ENCODE measurements at places on chromosomes 13 and 19.

GRCh38 chr19:19546751-19547162 is 8.7 kb downstream of the CILP2 start:
- DNase-seq: no peak

GRCh38 chr13:27481766-27482165 is 31.4 kb upstream of the MTIF3 start:
- DNase-seq: no peak

DNA sequence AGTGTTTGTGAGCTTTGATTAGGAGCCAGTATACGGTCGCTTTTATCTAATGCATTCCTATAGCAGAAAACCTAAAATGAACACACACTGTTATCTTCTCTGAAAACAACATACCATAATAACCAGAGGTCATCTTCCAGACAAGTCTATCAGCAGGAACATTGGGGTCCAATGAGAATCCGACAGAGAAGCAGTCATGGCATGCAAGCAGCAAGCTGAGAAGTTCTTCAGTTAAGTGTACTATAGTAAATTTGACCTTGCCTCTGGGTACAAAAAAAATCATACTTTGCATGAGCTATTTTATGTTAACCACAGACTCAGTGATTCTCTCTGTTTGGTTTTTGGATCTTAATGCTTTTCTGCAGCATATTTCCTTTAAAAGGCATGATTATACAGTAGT is 1505.1 kb downstream of the PCDH9 start:
- DNase-seq: no peak

- no peak for DNase-seq
These were observed 243.8 kb upstream of the MAB21L1 start for GRCh38 chr13:35720290-35720689.

GRCh38 chr19:42284066-42284501 is 15.0 kb downstream of the CIC start:
- peak; percentile 38 for DNase-seq

- DNase-seq: no peak
These were observed 107.5 kb downstream of the CYSLTR2 start for GRCh38 chr13:48761256-48761655.

DNA sequence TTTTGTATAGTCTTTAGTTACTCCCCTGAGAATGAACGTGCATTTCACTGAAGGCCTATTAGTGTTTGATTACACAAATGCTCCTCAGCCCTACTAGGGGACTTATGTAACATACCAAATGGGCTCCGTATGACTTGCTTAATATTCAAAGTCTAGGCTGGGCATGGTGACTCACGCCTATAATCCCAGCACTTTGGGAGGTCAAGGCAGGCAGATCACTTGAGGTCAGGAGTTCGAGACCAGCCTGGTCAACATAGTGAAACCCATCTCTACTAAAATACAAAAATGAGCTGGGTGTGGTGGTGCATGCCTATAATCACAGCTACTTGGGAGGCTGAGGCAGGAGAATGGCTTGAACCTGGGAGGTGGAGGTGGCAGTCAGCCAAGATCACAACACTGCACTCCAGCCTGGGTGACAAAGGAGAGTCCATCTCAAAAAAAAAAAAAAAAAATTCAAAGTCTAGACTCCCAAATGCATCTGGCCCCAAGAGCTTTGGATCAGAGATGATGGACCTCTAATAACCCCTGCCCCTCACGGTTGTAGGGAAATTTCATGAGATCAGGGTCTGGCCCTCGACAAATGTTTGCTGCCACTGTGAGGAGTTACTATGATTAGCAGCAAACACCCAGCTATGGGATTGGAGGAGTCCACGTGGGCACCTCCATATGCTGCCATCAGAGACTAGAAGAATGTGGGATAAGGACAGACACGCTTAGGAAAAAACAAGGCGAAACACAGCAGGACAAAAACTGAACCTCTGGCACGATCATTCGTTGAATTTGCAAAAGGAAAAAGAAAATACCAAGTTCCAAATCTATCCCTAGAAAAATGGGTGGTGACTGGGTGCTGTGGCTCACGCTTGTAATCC is 4.6 kb downstream of the FBXO17 start:
- DNase-seq: no peak

- DNase-seq: no peak
These were observed 230.0 kb downstream of the MYO16 start for GRCh38 chr13:108859197-108860012.

- no peak for DNase-seq
These were observed 1.1 kb downstream of the TRIM13 start for GRCh38 chr13:49997955-49998354.

GRCh38 chr13:76948149-76948548 is at the start of gene ACOD1:
ACOD1 (plus strand) TSS chr13:76948511; CDS start chr13:76948559, 48 bp downstream.
- no peak for DNase-seq

DNA sequence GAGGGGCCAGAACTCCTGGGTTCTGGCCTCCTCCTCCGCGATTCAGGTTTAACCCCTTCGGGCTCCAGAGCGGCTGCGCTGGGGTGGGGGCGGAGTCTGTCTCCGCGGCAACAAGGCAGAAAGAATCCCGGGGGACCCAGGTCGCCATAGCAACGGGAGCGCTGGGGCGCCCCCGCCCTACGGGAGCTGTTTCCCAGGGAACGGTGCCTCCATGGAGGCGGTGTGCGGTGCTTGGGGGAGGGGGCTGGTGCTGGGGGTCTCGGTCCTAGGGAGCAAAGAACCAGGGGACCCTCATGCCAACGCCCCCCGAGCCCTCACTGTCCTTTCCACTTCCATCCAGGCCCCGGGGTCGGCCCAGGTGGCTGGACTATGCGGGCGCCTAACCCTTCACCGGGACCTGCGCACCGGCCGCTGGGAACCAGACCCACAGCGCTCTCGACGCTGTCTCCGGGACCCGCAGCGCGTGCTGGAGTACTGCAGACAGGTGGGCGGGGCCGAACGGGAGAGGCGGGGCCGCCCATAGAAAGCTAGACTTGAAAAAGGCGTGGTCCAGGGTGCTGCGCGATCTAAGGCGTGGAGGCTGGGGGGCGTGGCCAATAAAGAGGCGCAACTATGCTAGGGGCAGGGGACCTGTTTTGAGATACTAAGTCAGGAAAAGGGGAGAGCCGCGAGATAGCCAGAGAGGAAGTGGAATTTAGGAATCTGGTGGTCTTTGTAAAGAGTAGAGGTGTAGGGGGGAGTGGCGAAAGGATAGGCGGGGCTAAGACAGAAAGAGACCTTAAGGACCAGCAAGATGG is 1.2 kb downstream of the APLP1 start:
- no peak for DNase-seq

DNA sequence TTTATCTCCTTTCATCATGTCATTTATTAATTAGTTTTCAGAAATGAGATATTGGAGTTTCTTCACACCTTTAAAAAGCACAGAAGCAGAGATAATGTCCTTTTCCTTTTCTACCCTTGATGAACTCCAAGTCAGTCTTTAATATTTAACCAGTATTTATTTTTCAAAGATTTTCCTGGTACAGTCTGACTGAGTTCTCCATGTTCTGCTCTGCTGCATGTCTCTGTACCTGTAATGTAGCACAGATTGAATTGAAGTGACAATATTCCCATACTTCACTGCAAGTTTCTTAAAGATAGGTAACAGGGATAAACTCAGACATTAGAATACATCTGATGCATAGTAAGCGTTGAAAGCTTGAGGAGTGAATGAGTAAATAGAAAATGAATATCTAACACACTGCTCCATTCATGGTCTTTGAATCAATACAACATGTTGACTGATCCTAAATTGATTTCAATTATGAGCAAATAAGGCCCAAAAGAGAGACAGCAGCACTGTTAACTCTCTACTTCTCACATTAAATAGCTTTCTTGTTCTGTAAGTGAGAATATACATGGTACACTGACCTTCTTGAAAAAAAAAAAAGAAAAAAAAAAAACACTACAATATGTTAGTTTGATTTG is 1323.6 kb upstream of the PRR20A start:
- DNase-seq: no peak

GRCh38 chr13:46168783-46169182 is 13.2 kb downstream of the LCP1 start:
- no peak for DNase-seq

DNA sequence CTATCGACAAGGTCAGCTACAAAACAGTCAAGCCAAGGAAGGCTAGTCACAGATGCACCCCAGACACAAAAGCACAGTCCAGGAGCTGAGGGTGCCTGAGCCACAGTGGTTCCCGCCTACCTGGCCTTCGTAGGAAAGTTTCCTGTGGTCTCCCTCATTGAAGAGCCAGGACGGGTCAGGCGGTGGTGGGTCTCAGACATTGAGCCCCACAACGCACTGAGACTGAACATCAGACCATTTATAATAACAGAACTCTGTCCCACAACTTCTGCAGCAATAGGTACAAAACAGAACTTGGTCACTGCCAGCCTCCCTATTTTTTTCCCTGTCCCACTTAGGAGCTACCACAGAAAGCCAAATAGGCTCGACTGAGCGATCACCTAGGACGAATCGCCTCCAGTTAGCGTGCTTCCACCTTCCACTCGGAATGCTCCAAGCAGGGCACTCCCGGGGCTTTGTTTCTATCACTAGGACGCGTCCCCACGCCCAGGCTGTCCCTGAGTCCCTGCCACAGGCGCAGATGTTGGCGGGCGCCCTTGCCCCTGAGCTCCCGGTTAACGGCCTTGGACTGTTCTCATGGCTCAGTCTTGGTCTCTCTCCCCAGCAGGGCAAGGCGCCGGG is 640 bp upstream of the ZNF544 start:
- no peak for DNase-seq

DNA sequence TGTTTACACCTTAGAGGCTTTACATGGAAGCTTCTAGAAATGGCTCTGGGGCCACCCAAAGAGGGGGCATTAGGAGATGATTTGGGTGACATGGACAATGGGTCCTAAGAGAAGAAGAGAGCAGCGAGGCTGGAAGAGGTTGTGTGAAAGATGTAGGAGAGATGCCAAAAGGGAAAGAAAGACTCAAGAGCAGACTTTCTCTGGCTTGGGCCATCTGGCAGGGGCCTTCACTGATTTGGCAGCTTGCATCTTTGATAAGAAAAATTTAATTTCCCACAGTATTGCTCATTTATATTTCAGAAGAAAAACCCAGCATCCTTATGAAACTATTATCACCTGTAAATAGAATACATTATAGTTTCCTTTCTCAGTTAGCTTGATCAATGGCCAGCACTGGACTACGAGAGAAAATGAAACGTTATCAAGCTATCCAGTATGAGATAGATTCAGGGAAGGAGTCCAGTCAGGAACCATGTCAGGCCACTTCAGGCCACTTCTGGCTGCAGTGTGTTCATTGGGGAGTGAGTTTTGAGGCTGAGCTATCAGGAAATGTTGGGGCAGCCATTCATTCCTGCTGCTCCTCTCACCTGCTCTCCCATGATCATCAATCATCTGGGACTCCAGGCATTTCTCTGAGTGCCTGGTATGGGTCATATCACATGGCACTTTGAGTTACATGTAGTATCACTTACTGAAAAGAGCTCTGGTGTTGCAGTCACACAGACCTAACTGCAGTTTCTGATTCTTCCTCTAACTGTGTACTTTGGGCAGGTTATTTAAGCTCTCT is 10.3 kb downstream of the SCEL start:
- no peak for DNase-seq

DNA sequence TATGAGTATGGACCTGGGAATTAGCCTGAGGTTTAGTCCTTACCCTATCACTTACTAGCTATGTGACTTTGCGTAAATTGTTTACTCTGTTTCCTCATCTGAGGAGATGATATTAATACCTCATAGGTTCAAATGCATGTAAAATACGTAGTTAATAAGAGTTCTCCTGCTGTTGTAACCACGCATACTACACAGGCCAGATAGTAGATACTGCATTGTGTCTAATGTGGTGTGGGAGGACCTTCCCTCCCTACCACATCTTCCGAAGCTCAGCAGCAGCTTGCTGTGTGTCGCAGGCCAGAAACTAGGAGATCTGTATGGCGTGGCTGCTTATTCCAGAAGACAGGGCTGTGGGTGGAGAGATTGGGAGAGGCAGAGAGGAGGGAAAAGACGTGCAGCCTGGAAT is 23.0 kb downstream of the GTF2F2 start:
- DNase-seq: no peak

DNA sequence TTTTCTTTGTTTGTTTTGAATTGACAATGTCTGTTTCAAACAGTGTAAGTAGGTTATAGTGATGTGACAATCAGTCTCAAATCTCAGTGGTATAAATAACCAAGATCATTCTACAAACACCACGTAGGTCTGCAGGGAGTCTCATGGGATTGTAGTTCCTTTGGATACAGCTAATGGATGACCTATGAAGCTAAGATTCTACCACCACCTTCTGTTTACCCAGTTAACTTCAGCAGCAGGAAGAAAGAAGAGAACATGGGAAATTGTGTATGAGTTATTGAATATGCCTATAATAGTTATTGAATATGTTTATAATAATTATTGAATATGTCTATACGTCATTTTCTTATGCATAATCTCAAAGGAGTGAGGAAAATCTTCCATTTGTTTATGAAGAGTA is 63.9 kb upstream of the SLITRK5 start:
- DNase-seq: no peak

- no peak for DNase-seq
These were observed 12.7 kb upstream of the SLC44A2 start for GRCh38 chr19:10612499-10613119.

GRCh38 chr13:20441879-20442278 is 83.8 kb downstream of the CRYL1 start:
- DNase-seq: no peak

GRCh38 chr19:50003810-50004419 is 21.3 kb downstream of the VRK3 start:
- no peak for DNase-seq

- DNase-seq: no peak
These were observed 21.9 kb downstream of the MIR17HG start for GRCh38 chr13:91369441-91369831.

DNA sequence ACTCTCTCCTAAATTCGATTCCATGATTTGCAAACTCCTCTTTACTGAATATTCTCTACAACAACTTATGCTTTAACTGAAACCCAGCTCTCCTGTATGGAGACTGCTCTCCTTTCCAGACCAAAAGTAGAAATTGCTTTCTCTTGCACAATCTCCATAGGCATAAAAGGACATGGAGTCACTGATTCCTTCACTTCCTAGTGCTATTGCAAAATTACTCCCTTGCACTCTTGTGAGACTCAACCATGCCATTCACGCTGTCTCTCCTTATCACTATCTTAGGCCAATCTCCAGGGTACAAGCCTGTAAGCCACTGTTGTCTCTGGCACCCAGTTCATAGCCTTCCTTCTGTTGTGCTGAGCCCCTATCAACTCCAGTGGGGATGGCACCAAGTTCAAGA is 30.6 kb downstream of the SERPINE3 start:
- no peak for DNase-seq

DNA sequence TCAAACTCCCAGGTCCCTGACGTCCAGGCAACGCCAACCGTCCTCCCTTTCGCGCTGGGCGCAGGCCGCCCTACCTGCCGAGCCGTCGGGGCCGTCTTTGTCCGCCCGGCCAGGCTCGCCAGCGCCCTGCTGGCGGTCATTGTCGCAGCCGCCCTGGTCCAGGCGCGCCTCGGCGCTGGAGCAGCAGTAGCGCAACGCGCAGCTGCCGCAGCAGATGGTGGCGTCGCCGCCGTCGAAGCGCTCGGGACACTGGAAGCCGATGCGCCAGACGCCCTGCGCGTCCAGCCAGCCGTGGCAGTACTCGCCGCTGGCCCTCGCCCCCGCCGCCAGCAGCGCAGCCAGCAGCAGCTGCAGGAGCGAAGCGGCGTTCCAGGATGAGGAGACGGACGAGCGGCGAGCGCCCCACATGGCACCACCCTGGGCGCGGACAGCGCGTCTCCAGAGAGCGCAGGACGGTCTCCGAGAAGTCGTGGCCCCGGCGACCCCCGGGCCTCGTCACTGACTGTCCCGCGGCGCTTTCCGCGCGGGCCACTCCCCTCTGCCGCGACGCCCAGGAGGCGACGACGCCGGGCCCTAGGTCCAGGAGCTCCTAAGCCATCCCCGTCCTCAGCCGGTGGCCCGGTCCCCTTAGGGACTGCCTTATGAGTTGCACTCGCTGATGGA is 1.1 kb downstream of the SHISA2 start:
- no peak for DNase-seq

GRCh38 chr19:43759515-43759914 is 4.8 kb upstream of the SMG9 start:
- no peak for DNase-seq

Data from cortex of kidney (tissue), 1 donor.